ENCODE measurements at places on chromosomes 4 and X. TPM values are rescaled to one million over a fixed set of nuclear protein-coding genes. Genes with fewer than 3 reads are reported as not detected.

The YIPF7 gene
- not detected for total RNA-seq

The PLA2G12A gene
- total RNA-seq = 3.6 TPM

The ARHGEF6 gene
- total RNA-seq = 0.25 TPM

The F8 gene
- total RNA-seq = 3.6 TPM

The GAGE12E gene
- total RNA-seq = not detected

The SLITRK4 gene
- total RNA-seq = not detected

The COX7B2 gene
- total RNA-seq = not detected

The GPR173 gene
- 0.02 TPM for total RNA-seq

The TREX2 gene
- total RNA-seq = 1.8 TPM

The PLP1 gene
- total RNA-seq = not detected

The CC2D2A gene
- 11.6 TPM for total RNA-seq

The PNMA3 gene
- 0.25 TPM for total RNA-seq

The BEX1 gene
- total RNA-seq = not detected

The TDO2 gene
- total RNA-seq = 0.56 TPM

The SHROOM4 gene
- total RNA-seq = not detected

The DGAT2L6 gene
- not detected for total RNA-seq

The TMEM150C gene
- total RNA-seq = 0.77 TPM

The BEX2 gene
- total RNA-seq = 9.3 TPM

The DKK2 gene
- total RNA-seq = not detected

The AVPR2 gene
- total RNA-seq = not detected

The SSX3 gene
- not detected for total RNA-seq

The ADH1C gene
- not detected for total RNA-seq

The HGFAC gene
- 0.28 TPM for total RNA-seq

The NMU gene
- total RNA-seq = 0.83 TPM

The PHEX gene
- 0.42 TPM for total RNA-seq
